ENCODE measurements at places on chromosomes 2 and 18. TPM values are rescaled to one million over a fixed set of nuclear protein-coding genes. Genes with fewer than 3 reads are reported as not detected.

DNA sequence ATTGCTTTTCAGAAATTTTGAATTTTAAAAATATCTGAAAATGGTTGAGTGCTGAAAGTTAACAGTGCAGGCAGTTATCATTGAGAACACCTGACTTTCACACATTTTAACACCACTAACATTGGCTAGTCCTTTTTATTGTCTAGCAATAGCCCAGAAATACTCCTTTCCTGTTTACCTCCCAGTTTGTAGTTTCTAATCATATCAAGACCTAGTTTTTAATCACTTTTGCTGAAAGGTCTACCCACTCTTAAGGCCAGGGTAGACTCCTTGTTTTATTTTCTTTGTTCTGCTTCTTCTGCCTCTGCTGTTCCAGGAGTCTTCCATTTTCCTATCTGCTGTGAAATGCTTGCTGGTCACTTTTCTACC lies 72.1 kb downstream of the UBE2E3 start:
- no peaks in the 10 kb centered on the region for H3K27me3 ChIP-seq
- DNase-seq: no peak
- H3K27ac ChIP-seq: no peak overlapping the region
- H3K36me3 ChIP-seq: no peaks in the 10 kb centered on the region
- H3K4me1 ChIP-seq: no peaks in the 10 kb centered on the region

DNA sequence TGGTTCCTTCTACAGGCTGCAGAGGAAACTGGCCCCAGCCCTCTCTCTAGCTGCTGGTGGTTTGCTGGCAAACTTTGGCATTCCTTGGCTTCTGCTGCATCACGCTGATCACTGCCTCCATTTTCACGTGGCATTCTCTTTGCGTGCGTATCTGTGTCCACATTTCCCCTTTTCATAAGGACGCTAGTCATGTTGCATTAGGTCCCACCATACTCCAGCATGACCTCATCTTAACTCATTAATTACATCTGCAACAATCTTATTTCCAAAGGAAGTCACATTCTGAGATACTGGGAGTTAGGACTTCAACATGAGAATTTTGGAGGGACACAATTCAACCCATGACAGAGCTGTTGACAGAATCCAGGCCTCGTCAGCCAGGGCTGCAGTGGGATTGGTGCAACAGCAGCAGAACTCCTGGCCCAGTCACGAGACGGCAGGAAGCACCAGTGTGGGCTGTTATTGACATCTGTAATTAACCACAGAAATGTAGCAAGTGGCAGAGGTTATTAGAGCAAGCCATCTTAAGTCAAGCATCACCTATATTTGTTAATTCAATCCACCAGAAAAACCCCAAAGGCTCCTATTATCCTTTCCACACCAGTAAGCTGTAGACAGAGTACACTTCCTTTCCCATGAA lies 132.4 kb downstream of the TMEM163 start:
- no peaks in the 10 kb centered on the region for H3K27me3 ChIP-seq
- no peak overlapping the region for H3K27ac ChIP-seq
- H3K4me1 ChIP-seq: no peaks in the 10 kb centered on the region
- no peaks in the 10 kb centered on the region for H3K36me3 ChIP-seq
- DNase-seq: no peak
- H3K4me3 ChIP-seq: no peak overlapping the region

- H3K36me3 ChIP-seq: no peaks in the 10 kb centered on the region
- no peaks in the 10 kb centered on the region for H3K27me3 ChIP-seq
- DNase-seq: no peak
- no peak overlapping the region for H3K4me3 ChIP-seq
These were observed 441.4 kb downstream of the SLC4A3 start for GRCh38 chr2:220068846-220069245.

Gene TUBA4A
- 267 TPM for total RNA-seq

Gene EMILIN1
- total RNA-seq: 1.5 TPM

Gene FTCDNL1
- 3.7 TPM for total RNA-seq

Gene DDX18
- 84.9 TPM for total RNA-seq
